Non-pigmented ciliary epithelial cell (primary cell): ENCODE measurements at places on chromosomes 5 and 9.

DNA sequence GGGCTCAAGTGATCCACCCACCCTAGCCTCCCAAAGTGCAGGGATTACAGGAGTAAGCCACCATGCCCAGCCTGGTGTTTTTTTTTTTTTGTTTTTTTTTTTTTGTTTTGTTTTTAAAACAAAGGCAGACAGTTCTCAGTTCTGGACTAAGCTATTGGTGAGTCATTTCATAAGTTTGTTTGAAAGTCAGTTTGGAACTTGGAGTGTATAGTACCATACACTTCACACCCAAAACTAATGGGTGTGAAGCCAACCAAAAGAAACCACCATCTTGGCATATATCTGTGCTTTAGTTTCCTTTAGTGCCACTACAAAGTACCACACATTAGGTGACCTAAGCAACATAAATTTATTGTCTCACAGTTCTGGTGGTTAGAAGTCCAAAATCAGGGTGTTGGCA, 13.4 kb downstream of the MAST4 start:
- no peak for DNase-seq

DNA sequence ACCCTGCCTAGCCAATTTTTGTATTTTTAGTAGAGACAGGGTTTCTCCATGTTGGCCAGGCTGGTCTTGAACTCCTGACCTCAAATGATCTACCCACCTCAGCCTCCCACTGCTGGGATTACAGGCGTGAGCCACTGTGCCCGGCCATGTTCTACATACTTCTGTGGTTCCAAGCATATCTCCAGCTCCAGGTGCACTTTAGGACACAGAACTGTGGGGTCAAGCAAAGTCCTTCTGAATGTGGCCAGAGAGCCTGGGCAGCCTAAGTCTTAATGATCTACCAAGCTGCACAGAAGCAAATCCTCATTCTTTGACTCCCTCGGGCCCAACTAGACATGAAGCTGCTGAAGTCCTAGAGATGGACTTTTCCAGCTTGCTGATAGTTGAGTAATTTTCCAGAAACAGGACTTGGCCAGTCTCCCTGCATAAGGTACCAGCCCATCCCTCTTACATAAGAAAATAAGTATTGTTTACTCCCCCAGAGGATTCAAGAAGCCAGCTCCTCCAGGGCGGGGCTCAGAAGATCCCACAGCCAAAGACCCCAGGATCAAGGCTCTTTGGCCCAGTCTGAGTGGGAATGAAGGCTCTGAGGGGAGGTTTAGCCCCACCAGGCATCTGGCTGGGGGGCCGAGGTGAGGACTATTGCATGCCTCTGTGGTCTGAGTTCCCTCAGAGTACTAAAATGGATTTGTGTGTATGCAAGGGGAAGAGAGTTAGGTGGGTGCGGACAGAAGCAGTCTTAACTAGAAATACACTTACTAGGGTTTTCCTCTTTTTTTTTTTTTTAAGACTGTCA, 8.7 kb downstream of the CLTB start:
- no peak for DNase-seq

DNA sequence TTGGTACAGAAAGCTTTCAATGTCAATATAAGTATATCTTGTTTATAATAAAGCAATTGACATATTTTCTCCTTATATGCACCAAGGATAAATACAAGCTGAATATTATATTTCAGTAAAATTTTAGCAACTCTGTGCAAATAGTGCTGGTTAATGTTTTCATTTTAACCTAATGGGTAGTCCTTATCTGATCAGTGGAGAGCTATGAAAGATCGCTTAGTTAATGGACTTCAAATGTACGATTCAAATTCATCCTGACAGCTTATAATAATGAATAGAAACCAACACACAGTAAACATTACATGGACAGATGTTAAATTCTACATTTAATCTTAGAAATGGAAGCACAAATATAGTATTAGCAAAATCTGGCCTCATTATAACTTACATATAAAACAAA, 1495.2 kb upstream of the C9orf72 start:
- no peak for DNase-seq

- DNase-seq = no peak
Observed at GRCh38 chr5:68534131-68534940, 318.8 kb downstream of the PIK3R1 start.

- DNase-seq = no peak
Observed at GRCh38 chr9:137237759-137238726, 3.0 kb upstream of the TUBB4B start.

GRCh38 chr5:133079048-133079447, 27.2 kb downstream of the HSPA4 start:
- no peak for DNase-seq

- DNase-seq = no peak
Observed at GRCh38 chr9:92658176-92658575, 11.8 kb downstream of the IPPK start.

DNA sequence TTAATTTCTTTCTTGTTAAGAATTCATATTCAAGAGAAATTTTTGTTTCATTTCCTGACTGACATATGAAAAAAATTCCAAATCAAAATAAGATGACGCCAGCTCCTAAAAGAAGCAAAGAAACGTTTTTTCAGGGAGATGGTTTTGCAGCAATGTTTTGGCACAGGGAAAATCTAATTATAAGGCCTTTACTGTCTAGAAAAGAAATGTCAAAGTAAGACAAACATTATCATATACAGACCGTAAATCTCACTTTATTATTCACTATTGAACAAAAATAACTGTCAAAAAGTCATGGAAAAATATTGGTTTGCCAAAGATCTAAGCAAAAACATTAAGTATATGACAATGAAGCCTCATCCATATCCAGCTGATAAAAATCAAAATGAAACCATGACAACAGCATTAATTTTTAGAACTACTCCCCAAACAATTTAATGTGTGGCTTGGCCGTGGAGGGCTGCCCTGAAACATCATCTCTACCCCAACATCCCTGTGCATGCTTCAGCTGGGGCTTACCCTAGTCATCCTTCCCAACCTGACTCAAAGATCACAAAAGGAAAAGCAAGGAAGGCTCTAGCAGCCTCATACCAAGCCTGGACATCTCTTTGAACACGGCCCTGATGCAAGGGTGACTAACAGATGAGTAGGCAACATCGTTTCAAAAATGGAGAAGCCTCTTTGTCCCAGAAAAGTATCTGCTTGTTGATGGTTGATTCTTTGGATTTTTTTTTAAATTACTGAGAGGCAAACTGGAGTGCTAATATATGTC, 95.6 kb downstream of the ARSB start:
- no peak for DNase-seq

DNA sequence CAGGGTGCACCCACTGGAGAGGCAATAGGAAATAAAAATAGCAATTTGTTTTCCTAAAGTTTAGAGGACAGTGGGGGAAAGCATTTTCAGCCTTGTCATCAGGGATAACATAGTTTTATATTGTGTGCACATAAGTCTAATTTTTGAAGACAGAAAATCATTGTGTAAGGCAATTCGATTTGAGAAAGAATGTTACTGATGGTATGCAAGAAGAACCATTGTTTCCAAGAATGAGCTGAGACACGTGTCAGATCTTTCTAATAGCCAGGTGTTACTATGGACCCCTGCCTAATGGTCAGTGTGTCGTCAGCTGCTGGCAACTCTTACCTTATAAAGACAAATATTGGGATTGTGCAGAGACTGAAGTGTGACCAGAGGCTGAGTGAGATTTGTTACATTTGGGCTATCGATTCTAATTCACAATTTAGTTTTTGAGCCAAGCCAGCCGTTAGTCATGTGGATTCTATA, 67.1 kb upstream of the PPP2R2B start:
- DNase-seq = no peak

DNA sequence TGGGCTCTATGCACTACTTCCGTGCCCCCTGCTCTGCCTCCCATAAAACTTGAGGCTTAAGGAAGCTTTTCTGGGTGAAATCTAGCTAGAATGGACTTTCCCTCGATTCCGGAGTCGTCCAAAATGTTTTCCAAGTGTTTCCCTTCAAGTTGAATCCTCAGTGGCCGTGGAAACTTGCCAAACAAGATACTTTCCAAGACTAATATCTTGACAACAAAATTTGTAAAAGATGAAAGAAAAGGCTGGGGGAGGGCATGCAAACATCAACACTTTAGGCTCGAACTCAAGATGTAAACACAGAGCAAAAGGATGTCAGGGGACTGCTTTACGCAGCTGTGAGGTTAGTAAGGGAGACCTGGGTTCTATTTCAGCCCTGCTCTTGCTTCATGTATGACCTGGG, 482.8 kb upstream of the KLF4 start:
- no peak for DNase-seq

DNA sequence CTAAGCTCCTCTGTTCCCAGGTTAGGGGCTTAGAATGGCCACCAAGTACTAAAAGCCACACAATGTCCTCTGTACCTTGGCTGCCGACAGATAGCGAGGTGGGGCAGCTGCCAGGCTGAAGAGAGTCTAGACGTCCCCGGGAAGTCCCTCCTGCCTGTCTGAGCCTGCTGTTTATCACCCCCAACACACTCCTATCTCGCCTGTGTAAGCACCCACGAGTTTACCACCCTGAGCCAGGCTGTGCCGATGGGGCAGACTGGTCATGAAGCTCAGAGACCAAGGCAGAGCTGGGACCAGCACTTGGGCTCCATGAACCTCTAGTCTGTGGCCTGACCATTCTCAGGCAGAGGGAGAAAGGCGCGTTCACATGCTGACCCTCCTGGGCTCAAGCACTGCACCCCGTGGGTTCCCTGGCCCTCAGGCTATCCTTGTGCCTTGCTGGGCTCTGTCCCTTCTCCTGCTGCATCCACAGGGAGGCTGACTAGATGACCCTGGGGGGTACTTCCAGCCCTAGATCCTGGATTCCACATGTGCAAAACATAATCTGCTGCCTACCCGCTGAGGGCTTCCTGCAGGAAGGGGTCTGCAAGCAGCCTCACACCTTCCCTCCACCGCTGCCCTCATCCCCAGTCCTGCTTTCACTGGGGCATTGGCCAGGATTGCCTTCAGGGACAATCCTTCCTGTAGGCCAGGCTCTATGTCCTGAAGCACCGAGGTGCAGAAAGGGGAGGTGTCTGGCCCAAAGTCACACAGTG, 18.6 kb upstream of the SLC25A51 start:
- no peak for DNase-seq

GRCh38 chr5:56638061-56638621, 177.2 kb upstream of the MAP3K1 start:
- DNase-seq = no peak

GRCh38 chr9:117705386-117705785, 1.2 kb downstream of the TLR4 start:
- DNase-seq = no peak

GRCh38 chr9:81801190-81801589, 111.8 kb upstream of the TLE1 start:
- DNase-seq = no peak

DNA sequence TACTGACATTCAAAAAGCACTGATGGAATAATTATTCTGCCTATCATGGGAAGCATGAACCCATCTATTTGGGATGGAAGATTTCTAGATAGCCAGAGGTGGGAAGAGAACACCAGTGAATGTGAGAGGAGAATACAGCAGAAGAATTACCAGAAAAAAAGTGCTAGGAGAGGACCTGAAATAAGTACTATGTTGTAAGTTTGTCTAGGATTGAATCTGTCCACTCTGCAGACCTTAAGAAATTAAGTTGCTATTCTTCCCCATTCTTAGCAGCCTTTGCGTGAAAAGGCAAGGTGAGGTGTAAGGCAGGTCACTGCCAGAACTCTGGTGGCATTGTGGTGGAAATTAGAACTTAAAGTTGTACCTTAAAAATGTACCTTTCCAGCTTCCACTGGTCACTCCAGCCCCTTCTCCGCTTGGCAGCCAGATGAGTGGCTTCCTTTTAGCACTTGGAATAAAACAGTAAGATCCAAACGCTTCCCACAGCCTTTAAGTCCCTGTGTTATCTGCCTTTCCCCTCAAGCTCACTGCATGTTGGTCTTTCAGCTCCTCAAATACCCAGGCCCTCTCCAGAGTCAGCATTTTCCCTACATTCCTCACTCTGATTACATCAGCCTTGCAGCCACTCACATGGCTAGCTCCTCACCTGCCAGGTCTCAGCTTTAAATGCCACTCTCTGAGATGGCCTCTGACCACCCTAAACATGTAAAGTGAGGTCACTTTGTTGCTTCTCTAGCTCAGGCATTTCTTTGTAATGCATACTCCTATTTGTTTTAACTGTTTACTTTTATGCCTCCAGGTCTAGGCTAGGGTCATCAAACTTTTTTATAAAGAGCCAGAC, 253.0 kb downstream of the EPB41L4A start:
- no peak for DNase-seq

DNA sequence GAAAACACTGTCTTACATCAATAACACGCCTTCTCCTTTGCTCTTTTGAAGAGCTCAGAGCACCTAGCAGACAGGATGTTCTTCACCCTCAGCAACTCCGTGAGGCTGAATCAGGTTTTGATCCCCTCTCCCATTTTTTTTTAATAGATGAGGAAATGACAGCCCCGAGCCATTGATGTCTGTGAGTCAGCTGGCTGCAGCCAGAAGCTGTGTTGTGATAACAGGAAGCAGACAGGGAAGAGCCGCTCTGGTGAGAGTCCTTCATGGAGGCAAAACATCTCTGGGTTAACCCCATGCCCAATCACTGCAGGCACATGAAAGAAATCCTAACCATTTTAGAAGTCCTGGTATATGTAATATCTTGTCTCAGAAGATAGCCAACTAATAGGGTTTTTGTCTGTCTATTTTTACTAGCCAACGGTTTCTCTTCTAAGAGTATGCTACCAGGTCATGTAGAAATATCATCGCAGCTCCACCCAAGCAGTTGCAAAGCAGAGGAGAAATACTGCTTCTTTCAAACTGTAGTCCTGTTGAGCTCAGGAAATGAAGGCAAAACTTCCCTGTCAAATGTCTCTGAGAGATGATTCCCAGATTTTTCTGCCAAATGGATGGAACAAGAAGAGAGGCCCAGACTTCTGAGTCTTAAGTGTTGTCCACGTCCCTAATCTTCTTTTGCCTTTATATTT, 568.9 kb downstream of the CCDC171 start:
- no peak for DNase-seq

- no peak for DNase-seq
Observed at GRCh38 chr9:91894023-91894422, 56.0 kb downstream of the ROR2 start.

DNA sequence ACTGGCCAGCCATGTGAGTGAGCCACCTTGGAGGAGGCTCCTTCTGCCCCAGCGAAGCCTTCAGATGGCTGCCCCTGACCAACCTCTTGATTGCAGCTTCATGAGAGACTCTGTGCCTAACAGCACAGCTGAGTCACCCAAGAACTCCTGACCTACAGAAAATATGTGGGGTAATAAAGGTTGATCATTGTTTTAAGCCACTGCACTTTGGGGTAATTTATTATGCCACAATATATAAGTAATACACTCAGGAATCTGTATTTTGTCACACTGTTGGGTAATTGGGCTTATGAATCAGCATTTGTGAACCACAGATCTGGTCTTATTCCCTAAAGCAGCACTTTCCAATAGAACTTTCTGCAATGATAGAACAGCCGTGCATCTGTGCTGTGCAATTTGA, 24.4 kb upstream of the VDAC1 start:
- DNase-seq = no peak

DNA sequence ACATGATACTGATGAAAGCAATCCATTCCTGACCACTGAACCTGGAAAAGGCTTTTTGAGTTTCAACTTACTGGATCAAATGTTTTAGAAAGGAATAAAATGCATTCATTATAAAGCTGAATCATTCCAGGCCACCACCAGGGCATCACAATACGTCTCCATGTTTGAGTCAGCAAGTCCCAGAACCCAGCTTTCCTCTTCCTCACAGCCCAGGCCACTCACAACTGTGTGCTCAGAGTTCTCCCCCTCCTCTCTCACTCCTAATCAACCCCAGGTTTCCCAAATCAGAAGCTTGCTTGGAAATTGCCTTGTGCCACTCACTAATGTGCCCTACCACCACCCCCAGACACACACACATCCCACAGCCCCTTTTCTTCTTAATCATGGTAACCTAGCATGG, 91.7 kb downstream of the GNA14 start:
- DNase-seq = no peak
